ENCODE measurements at places on chromosomes 2 and 18.

DNA sequence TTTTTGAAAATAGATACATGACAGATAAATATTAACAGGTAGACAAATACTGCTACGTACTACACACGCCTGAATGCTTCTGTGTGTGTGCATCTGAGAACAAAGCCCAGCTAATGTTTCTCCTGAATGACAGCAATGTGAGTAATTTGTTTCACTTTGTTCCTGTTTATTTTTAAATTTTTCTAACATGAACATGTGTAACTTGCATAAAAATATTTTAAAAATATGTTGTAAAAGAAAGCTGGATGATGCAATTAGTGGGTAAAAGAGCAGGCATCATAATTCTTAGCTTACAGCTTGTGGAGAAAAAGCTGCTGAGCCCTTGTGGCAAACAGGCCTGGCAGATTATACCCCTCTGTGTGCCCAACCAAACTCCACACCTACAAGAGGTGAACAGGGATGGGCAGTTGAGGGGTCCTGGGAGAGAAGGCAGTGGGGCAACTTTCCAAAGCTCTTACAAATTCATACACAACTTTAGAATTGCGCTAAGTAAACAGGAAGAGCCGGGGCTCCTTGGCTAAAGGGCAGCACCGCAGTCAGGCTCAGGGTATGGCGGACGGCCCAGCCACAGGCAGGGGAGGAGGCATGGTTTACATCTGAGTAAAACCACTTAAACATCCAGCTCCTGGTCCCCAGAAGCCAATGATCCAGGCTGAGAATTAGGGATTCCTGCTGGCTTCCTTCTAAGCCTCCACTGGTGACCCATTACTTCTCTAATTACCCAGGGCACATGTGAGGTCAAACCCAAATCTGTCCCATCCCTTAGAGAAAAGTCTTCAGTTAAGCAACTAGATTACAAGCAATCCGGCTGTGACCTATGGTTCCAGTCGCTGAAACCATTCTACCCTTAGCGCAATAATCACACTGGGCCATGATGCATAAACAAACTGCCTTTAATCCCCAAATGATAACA, 14.0 kb downstream of the PXDN start:
- no peak for DNase-seq

DNA sequence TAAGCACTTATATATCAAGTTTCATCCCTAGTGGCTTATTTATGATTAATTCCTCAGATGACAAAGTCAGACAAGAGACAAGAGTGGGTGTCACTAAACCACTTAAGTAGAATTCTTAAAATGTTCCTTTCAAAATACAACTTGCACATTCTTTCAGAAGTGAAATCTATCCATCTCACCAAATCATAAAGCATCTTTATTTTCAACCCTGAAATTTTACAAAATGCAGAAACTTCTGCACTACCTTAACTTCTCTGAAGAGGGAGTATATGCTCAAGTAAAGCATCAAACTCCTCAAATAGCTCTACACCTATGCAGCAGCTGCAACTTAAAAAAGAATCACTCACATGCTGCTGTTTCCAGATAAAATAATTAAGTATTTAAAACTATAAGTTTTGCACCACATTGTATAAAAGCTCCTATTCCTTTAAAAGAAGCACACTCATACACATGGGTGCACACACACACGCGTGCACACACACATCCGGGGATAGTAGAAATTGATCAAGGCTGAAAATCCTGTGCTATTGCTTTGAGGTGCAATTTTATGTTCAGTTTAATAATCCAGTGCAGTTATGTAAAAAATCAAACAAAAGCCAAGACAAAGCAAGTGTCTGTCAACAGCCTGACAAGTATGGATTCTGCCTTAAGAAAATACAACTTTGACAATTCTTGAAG, 244.5 kb downstream of the TCF4 start:
- DNase-seq, result no peak

DNA sequence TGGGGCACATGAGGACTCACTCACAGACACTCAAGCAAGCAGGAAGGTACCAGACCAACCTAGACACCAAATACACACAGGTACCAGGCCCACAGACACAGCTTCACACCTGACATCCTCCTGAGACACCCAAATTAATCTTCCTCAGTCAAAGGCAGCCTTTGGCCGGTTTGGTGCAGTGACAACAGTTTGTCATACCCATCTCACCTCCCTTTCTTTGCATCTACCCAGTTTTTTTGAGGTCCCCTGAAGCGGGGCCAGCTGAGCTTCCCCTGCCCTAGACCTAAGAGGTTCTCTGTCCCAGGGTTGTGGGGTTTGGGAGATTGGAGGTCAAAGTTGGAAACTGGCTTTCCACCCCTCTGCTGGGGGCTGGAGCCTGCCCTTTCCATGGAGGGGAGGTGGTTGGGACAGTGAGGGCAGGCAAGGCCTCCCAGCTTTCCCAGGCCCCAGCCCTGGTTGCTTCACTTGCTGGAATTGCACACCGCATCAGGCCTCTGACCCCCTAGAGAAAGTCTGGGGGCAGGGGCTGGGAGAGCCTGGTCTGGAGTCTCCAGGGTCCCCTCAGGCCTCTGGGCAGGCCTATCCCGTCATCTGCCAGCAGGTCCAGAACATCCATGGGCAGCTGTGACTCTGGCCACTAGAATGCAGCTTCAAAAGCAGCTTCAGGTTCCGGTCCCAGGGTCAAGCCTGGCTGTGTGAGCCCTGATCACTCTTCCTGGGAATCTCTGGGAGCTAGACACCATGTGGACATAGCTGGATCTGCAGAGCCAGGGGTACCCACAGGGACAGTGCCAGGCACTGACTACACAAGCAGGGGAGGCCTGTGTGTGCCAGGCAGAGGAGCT, 12.5 kb upstream of the TEX261 start:
- DNase-seq, result no peak

DNA sequence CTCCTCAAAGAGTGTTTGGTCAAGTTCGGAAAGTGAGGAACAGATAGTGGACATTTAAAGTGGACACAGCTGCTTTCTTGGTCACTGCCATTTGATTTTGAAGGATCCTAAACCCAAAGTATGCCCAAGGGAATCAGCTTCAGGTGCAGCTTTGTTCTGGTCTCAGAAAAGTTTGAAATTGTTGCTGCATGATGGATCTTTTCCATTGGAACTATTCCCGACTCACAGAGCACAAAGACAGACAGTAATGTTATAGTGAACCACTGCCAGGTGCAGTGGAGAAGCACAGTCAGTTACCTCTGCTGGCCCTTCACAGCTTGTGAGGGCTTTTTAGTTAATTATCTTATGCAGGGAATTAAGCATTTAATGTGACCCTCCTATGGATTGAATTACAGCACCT, 301.7 kb downstream of the PHLPP1 start:
- DNase-seq, result no peak

GRCh38 chr2:169071455-169071854, 2.1 kb downstream of the DHRS9 start:
- no peak for DNase-seq

DNA sequence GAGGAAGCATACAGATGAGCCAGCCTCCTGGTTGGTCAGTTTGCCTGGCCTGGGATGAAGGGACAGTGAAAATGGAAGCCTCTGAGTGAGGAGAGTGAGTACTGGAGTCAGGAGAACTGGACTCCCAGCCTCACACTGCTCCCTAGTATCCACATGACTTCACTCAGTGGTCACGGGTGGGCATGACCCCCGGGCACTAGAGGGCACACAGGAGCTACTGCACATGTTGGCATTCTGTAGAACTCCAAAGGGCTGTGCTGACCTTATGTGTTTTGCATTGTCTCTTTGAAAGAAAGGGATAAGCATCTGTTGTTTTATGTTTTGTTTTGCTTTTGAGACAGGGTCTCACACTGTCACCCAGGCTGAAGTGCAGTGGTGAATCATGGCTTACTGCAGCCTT, 23.7 kb downstream of the NCAPH start:
- no peak for DNase-seq

- DNase-seq, result no peak
These were observed 9.5 kb downstream of the DCC start for GRCh38 chr18:52349498-52349897.

DNA sequence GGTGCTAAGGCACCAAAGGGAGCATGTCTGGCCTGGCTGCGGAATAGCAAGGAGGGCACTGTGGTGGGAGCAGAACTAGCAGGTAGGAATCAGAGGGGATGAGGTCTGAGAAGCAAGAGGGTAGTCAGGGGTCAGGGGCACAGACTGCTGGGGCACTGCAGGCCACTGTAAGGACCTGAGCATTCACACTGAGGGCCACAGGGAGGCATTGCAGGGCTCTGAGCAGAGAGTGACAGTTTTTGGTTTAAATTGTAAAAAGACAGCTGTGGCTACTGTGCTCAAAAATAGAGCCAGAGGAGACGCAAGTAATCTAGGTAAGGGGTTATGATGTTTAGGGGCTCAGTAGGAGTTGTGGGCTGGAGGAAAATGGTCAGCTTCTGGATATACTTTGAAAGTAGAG, 41.5 kb downstream of the ARHGAP25 start:
- no peak for DNase-seq

GRCh38 chr2:236464140-236464539, 105.5 kb upstream of the ACKR3 start:
- DNase-seq, result no peak

DNA sequence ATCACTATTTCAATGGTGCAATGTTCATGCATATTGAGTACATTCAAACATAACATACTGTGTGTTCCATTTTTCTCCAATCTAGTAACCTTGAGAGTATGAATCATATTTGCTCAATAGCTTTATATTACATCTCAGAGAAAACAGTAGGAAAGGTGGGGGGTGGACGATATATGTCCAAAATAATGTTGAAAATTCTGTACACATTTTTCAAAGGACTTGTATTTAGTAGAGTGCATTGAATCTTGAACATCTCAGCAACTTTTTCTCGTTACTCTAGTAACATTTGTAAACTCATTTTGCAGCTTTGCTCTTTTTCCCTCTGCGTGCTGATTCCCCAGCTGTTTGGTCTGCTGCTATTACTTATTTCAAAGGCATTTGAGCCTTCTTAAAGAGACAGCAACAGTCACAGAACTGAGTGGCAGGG, 1487.0 kb downstream of the LRP1B start:
- DNase-seq, result no peak

GRCh38 chr2:10397878-10398277, 50.2 kb downstream of the ODC1 start:
- DNase-seq, result no peak

- DNase-seq, result no peak
These were observed 21.1 kb downstream of the TET3 start for GRCh38 chr2:74005786-74006185.

- no peak for DNase-seq
These were observed 128.3 kb downstream of the CYRIA start for GRCh38 chr2:16537347-16537746.

- DNase-seq, result no peak
These were observed 690.7 kb downstream of the LRP1B start for GRCh38 chr2:141440072-141440635.

DNA sequence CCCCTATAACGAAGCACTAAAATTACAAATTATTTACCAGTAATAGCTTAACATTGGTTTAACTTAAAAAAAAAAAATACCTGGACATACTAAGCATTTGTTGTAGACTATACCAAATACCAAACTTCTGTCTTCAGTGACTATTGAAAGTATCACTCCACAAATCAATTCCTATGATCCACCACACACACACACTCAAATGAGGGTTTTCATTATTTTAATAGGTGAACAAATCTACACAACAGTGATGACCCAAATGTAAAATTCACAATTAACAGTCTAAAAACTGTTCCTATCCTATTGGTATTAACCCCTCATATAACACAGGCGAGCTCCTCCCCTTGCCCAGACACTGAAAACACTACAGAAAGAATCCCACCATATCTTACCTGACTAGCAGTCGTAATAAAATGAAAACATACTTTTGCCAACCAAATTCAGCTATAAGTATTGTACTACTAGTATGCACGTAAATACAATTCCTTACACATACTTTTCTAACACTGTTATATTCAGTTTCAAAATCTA, 2.5 kb downstream of the SP3 start:
- no peak for DNase-seq

- DNase-seq, result no peak
These were observed 7.3 kb downstream of the TGIF1 start for GRCh38 chr18:3457261-3457724.

GRCh38 chr2:30781451-30781850, 25.8 kb downstream of the CAPN13 start:
- DNase-seq, result no peak

GRCh38 chr18:47772374-47773248, 157.8 kb downstream of the SMAD2 start:
- DNase-seq, result peak; percentile 52

- no peak for DNase-seq
These were observed 112.2 kb upstream of the FZD5 start for GRCh38 chr2:207881902-207882301.

DNA sequence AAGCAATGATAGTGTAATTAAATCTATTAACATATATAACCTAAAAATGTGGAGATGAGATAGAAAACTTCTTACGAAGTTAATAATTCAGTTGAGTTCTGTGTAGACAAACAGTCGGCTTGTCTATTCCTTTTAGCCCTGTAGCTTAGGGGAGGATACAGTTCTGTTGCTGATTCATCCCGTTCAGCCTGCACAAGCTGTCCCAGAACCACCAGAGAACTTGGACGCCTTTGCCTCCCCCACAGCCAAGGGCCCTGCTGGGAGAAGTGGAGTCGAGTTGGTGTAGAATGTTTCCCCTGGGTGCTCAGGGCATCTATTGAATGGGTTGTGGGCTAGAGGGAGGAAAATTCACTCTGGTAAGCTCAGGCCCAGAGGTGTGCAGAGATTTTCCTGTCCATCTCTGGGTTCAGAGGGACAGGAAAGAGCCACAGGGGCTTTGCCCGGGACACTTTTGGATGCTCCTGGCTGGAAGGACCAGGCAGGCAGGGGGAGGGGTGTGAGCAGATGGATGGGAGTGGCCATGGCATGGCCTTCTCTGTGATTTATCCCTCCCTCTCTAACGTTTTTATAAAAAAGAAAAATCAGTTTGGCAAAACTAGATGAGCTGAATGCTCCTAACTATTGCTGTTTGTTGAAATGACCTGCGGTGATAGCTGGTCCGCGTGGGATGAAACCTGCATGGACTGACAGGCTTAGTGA, 42.8 kb upstream of the GALR1 start:
- DNase-seq, result no peak

DNA sequence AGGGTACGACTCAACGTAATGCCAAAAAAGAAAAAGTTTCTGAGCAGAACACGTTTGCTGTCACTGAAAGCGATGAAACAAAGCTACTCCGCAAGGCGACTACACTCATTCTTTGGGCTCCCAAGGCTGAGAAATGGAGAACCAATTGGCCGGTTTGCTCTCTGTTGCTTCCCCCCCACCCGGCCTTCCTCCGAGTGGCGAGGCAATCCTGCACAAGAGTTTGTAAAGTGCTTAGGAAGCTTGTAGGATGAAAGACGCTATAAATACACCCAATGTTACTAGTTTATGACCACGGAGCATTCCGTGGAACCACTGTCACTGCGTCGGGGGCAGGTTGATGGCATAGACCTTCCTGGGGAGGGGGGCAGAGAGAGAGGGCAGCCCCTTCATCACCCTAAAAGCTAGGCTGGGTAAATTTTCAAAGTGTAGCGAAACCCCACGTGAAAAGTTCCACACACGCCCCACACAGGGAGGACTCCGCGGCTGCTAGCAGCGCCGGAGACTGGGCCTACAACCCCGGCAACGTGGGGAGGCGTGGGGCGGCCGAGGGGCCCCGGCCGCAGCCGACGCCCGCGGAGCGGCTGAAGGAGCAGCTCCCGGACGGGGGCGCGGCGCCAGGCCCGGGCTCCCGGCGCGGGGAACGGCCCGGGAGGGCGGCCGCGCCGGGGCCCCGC, 915 bp downstream of the CUL3 start:
- no peak for DNase-seq
